ENCODE measurements at places on chromosomes 1 and 21. TPM values are rescaled to one million over a fixed set of nuclear protein-coding genes. Genes with fewer than 3 reads are reported as not detected.

NUAK2 gene
- 6.9 TPM for total RNA-seq

HMGCL gene
- 21.0 TPM for total RNA-seq

HFM1 gene
- total RNA-seq: not detected

GJB3 gene
- total RNA-seq: not detected

DNASE2B gene
- total RNA-seq: not detected

DNAJB4 gene
- total RNA-seq: 93.9 TPM

RPS6KC1 gene
- 16.4 TPM for total RNA-seq

CDC73 gene
- total RNA-seq: 71.6 TPM

MFSD2A gene
- 3.5 TPM for total RNA-seq

TTC34 gene
- total RNA-seq: 0.16 TPM

FAM177B gene
- total RNA-seq: not detected

FALEC gene
- not detected for total RNA-seq

SPRR1B gene
- total RNA-seq: not detected

CRNN gene
- not detected for total RNA-seq

ALG6 gene
- 9.0 TPM for total RNA-seq

HSPG2 gene
- 388 TPM for total RNA-seq

CNN3 gene
- 245 TPM for total RNA-seq

CYP4B1 gene
- not detected for total RNA-seq

VHLL gene
- total RNA-seq: not detected

FNDC5 gene
- total RNA-seq: 0.46 TPM

CFHR4 gene
- not detected for total RNA-seq

KCNJ6 gene
- not detected for total RNA-seq

ANGPTL3 gene
- total RNA-seq: not detected

CA6 gene
- not detected for total RNA-seq

SMYD3 gene
- total RNA-seq: 34.4 TPM

CADM3 gene
- total RNA-seq: not detected

PUM1 gene
- total RNA-seq: 86.5 TPM

REN gene
- 0.18 TPM for total RNA-seq

PPM1J gene
- 1.2 TPM for total RNA-seq

ACTA1 gene
- total RNA-seq: not detected

LCE1B gene
- not detected for total RNA-seq

ATAD3C gene
- not detected for total RNA-seq

NEK2 gene
- total RNA-seq: 22.9 TPM

TNFSF4 gene
- 1.0 TPM for total RNA-seq

RHEX gene
- total RNA-seq: not detected

CFAP107 gene
- not detected for total RNA-seq

TNNT2 gene
- total RNA-seq: not detected

RIMS3 gene
- total RNA-seq: not detected

LRRC71 gene
- 0.24 TPM for total RNA-seq

IL6R gene
- total RNA-seq: 2.8 TPM

CHRM3 gene
- 2.9 TPM for total RNA-seq

RALGPS2 gene
- total RNA-seq: 43.1 TPM

PRKAA2 gene
- total RNA-seq: 0.07 TPM

HPDL gene
- 0.80 TPM for total RNA-seq

AGMAT gene
- not detected for total RNA-seq

C1QA gene
- not detected for total RNA-seq

CLDN14 gene
- total RNA-seq: not detected

DNAJC28 gene
- 1.2 TPM for total RNA-seq
